DND-41 (cell line): ENCODE measurements at places on chromosomes 16 and 17.

GRCh38 chr17:3788200-3788599 is 12.8 kb downstream of the ITGAE start:
- peak; percentile 84 for DNase-seq

GRCh38 chr17:10251212-10251948 is 53.0 kb upstream of the GAS7 start:
- DNase-seq = no peak

- DNase-seq = no peak
These were observed 6.4 kb downstream of the IRF8 start for GRCh38 chr16:85905110-85906095.

- DNase-seq = peak; percentile 70
These were observed 381.6 kb upstream of the ASIC2 start for GRCh38 chr17:33674685-33675084.

GRCh38 chr17:66416207-66416940 is 114.0 kb downstream of the PRKCA start:
- DNase-seq = no peak

- DNase-seq = no peak
These were observed 377.0 kb upstream of the TNRC6C start for GRCh38 chr17:77581480-77581879.

GRCh38 chr16:69937465-69937951 is 13.6 kb upstream of the CLEC18A start:
- DNase-seq = no peak

DNA sequence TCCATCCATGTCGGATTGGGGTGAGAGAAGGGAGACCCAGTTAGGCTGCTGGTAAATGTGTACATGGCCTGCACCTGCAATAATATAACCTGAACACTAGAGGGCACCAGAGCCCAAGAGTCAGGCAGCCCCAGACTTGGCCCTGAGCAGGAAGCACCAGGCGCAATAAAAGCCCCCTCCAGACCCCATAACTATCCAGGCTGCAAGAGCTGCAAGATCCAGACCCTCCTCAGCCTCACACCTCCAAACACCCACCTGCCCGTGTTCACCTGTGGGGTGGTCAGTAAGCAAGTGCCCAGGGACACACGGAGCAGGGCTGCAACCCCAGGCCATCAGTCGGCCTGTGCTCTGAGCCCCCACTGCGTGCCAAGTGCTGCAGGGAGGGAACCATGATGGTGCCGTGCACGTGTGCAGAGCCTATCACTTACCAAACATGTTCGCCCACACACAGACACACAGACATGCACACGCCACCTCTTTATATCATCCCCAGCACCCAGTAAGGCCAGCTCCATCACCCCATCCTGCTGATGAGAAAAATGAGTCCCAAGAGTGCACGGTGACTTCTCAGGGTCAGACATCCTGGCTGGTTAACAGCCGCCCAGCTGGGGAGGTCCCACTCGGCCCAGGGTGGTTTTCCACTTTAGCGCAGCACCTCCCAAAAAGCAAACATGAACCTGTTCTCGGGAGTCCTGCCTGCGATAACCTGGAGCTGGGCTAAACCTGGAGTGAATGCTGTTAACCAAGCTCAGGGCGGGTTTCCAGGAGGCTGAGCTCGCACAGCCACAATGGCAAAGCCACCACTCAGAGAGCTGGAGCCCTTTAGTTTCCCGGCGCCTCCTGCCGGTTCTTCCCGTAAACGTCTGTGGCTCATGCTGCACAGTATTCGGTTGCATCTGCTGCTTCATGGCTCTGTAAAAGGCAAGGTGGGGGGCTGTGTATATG is 439.8 kb downstream of the SOX9 start:
- DNase-seq = peak; percentile 62

GRCh38 chr17:75983501-75984181 is 4.6 kb downstream of the TEN1 start:
- no peak for DNase-seq

GRCh38 chr16:64008131-64008530 is 1113.7 kb downstream of the CDH11 start:
- DNase-seq = no peak

- DNase-seq = no peak
These were observed 77.5 kb downstream of the SYCE1L start for GRCh38 chr16:77276661-77277060.

GRCh38 chr16:85384833-85385462 is 228.2 kb upstream of the GSE1 start:
- DNase-seq = no peak

- DNase-seq = no peak
These were observed 23.1 kb downstream of the LITAFD start for GRCh38 chr16:8905168-8905762.

DNA sequence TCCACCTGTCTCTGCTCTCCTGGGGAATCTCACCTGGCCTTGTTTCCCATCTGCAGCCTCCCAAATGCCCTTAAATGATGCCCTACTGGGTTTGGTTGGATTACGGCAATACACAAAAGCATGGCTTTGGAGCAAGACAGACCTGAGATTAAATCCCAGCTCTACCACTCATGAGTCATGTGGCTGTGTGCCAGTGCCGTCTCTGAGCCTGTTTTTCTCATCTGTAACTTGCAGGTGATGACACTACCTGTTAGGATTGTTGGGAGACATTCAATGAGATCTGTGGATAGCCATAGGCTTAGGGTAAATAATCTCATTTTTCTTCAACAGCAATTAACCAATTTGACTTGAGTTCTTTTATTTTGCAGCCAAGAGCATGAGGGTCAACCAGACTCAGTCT is 240.3 kb downstream of the MAF start:
- no peak for DNase-seq

DNA sequence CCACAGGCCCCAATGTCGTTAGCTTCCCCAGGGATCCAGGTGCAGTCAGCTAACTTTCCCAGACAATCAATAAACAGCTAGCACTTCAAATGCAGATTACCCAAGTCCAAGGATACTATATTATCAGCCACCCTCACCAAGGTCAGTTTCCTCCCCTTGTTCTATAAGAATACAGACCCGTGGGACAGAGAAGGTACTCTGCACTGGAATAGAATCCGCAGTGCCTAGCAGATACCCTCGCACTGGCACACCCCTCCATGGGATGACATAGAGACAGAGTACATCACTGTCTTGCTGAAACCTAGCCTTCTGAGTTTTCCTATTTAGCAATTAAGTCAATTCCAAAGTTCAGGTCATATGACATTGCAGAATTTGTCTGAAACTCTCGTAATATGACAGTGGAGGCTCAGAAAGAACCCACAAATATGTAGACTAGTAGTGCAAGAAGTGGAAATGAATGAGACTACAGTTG is 40.0 kb upstream of the ABCA10 start:
- DNase-seq = no peak

- peak; percentile 43 for DNase-seq
These were observed 15.8 kb upstream of the EXOSC6 start for GRCh38 chr16:70267516-70267915.
